Pancreas (tissue), 10 donors: ENCODE measurements at places on chromosomes 7 and 10. TPM values are rescaled to one million over a fixed set of nuclear protein-coding genes. Genes with fewer than 3 reads are reported as not detected.

MYH16 gene
- polyA plus RNA-seq = not detected

RBM20 gene
- polyA plus RNA-seq = 23.6 TPM

- H3K27ac ChIP-seq = no peak overlapping the region
- no peaks in the 10 kb centered on the region for H3K36me3 ChIP-seq
- H3K4me3 ChIP-seq = no peak overlapping the region
- H3K27me3 ChIP-seq = peaks cover 10% of the 10 kb centered on the region
These were observed 26.8 kb upstream of the VAX1 start for GRCh38 chr10:117164592-117165537.

DNA sequence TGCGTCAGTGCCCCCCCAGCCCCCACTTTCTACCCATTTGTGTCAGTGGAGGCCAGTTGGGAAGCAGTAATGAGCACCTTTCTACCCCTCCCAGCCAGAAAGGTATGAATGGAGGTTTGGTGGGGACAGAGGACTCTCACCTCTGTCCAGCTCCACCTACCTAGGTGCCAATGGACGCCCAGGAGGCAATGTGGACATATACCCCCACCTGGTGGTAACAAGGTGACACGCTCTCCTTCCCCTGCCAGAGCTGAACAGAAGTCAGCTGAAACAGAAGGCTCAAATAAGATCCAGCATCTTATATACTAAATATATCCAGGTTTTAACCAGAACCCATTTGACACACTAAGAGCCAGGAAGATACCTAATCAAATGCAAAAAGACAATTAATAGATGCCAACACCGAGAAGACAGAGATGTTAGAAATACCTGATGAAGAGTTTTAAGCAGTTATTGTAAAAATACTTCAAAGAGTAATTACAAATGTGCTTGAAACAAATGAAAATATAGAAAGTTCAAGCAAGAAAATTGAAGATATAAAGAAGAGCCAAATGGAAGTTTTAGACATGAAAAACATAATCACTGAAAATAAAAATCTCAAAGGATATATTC lies 18.4 kb upstream of the SORCS3 start:
- H3K27me3 ChIP-seq = no peaks in the 10 kb centered on the region
- H3K36me3 ChIP-seq = no peaks in the 10 kb centered on the region
- no peak overlapping the region for H3K27ac ChIP-seq
- H3K4me1 ChIP-seq = no peaks in the 10 kb centered on the region

- DNase-seq = no peak
- H3K27ac ChIP-seq = no peak overlapping the region
- no peak overlapping the region for H3K4me3 ChIP-seq
- no peaks in the 10 kb centered on the region for H3K27me3 ChIP-seq
- H3K36me3 ChIP-seq = no peaks in the 10 kb centered on the region
These were observed 31.0 kb upstream of the C10orf90 start for GRCh38 chr10:126701526-126701925.

DNA sequence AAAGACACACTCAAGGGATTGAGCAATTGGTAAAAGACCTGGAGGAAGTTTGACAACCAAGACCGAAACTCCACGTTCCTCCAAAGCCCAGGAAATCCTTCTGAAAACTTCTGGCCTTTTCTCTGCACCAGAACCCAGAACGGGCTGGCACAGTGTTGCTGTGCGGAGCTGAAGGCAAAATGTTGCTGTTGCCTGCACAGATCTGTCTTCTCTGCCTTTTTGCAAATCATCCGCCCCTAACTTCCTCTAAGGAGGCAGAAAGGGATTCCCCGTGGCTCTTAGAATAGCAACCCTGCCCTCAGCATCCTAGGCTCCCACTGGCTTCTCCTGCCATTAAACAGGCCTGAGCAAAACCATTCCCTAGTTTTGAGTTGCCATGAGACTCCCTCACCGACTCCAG lies 44.9 kb downstream of the FIGNL1 start:
- no peak overlapping the region for H3K27ac ChIP-seq
- H3K4me3 ChIP-seq = no peak overlapping the region
- H3K36me3 ChIP-seq = no peaks in the 10 kb centered on the region
- H3K4me1 ChIP-seq = no peaks in the 10 kb centered on the region
- H3K27me3 ChIP-seq = no peaks in the 10 kb centered on the region

GRCh38 chr10:127887541-127888415 lies 5.0 kb downstream of the CLRN3 start:
- no peaks in the 10 kb centered on the region for H3K36me3 ChIP-seq
- no peaks in the 10 kb centered on the region for H3K4me1 ChIP-seq
- DNase-seq = no peak
- H3K27ac ChIP-seq = no peak overlapping the region

- H3K4me3 ChIP-seq = no peak within 1 kb of the TSS
- H3K27me3 ChIP-seq = no peaks in the 10 kb centered on the region
- no peaks in the 10 kb centered on the region for H3K36me3 ChIP-seq
These were observed at the start of gene ZRANB1 for GRCh38 chr10:124941823-124942222. TSS of gene ZRANB1 (plus strand) at chr10:124942123. CDS start at chr10:124942494, 371 bp downstream.

- no peak overlapping the region for H3K27ac ChIP-seq
- no peak for DNase-seq
These were observed 123.1 kb downstream of the CNOT4 start for GRCh38 chr7:135386776-135387175.
